ENCODE measurements at places on chromosomes 11 and 22.

DNA sequence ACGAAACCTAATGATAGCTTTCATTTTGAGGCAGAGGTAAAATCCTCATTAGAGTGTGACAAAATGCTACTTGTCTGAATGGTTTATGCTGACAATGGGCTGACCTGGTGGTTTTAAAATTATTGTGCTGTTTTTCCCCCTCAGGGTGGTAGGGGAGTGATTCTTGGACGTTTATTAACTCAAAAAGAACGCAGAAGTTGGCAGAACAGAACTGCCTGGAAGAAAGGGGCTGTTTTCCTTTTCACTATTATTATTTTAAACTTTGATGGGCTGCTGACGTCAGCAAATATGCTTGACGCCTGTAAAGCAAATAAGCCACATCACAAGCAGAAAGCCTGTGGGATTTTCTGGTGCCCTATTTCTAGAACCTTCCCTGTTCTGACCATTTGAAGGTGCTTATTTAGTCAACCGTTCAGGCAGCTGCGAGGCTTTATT, 4.0 kb downstream of the RASSF10 start:
- no peak for DNase-seq

DNA sequence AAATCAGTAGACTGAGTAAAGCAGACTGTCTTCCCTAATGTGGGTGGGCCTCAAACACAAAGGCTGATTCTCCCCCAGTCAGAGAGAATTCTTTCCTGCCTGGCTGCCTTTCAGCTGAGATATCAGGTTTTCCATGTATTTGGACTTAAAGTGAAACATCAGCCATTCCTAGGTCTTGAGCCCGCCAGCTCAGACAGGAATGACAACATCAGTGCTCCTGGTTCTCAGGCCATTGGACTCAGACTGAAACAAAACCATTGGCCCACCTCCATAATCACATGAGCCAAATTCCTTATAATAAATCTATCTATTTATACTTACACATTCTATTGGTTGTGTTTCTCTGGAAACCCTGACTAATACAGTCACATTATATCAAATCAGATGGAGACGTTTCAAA, 56.7 kb upstream of the CLPB start:
- no peak for DNase-seq

- no peak for DNase-seq
Measured at GRCh38 chr22:26045051-26045450, 124.2 kb upstream of the SEZ6L start.

DNA sequence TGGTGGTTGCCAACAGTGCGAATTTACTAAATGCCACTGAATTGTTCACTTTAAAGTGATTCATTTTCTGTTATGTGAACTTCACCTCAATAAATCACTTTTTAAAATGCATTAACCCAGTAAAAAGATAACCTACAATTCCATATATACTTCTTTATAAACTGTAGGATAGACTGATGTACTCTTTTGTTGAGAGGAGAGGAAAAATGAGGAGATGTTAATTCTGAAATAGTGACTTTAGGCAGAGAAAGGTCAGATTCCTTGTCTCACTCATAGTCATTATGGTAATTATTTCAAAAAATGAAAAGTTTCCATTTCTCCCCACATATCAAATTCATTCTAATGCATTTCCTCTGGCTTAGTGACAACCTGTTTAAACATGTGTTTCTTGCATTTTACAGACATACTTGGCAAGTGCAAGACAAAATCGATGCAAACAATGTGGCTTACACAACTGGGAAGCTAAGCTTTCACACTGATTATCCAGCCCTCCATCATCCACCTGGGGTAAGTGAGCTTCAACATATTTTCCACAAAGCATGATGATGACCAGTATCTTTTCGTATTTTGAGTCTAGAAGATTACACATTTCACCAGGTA, 74.5 kb downstream of the BBOX1 start:
- no peak for DNase-seq

- no peak for DNase-seq
Measured at GRCh38 chr11:72305891-72306585, 62.1 kb upstream of the PHOX2A start.

GRCh38 chr11:75394085-75394840, 5.1 kb upstream of the RPS3 start:
- no peak for DNase-seq

- DNase-seq = no peak
Measured at GRCh38 chr22:29503811-29504372, 23.9 kb downstream of the NEFH start.

DNA sequence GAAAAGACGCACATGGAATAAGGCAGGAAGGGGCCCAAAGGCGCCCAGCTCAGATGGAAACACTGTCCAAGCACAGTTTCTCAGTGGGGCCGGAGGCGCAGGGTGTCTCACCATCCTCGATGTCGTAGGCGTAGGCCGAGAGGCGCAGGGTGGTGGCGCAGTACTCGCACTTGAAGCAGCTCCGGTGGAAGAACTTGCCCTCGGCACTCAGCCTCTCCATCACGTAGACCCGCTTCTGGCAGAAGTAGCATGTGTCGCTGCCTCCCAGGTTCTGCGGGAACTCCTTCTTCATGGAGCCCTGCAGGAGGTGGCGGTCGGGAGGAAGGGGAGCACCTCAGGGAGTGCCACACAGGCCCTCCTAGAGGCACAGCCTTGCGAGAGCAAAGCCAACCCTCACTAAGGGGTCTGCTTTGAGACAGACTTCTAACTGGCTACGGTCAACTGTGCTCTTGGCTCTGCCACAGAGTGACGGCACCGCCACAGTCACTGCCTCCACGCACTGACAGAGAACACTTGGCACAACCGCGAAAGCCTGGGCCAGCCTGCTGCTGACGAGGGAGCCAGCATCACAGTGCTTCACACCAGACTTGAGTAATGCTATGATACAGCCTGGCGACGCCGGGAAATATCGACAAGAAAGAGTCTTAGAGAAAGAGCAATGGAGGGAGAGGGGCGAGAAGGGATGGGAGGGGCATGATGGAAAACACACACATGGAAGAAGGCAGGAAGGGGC, 97.6 kb upstream of the BID start:
- DNase-seq = no peak

GRCh38 chr22:27212617-27213177, 555.3 kb downstream of the MIAT start:
- no peak for DNase-seq

DNA sequence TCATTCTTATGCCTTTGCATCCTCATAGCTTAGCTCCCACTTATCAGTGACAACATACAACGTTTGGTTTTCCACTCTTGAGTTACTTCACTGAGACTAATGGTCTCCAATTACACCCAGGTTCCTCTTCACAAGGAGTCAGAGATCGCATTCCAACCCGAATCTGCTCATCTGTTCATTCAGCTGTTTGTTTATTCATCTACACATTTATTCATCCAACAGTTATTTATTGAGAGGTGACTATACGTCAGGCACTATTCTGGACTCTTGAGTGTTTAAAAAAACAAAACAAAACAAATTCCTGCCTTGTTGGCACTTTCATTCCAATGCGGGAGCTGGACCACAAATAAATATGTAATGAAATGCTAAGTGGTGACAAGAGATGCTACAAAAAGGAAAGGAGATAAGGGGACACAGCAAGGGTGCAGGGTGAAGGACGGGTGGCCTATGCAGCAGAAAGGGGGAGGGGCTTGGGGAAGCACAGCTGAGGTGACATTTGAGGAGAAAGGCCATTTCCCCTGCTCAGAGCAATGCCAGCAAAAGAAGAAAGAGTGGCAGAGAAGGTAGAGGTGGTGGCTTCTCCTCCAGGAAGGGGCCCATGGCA, 393.8 kb upstream of the SYN3 start:
- DNase-seq = no peak

DNA sequence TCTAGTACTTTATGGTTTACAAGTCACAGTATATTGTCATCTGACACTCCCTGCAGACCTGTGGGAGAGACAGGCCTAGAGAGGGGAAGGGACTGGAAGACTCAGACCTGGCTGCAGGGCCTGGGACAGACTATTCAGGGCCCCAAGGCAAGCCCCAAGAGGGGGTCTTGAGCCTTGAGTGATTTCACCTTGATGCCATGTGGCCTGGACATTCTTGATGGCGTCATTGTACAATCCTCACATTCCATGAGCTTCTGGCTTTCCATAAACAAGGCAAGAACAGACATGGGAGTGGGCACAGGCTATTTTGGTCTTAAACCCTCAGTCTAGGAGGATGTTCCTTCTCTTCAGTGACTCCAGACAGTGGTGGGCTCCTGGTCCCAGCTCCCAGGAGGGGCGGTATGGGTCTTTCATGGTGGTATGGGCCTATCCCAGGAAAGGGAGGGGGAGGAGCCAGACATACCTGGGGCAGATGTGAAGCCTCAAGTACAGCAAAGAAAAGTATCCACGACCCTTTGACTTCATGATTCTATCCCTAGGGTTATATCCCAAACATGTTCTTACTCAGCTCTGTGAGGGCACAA, 1.8 kb upstream of the TBC1D10A start:
- no peak for DNase-seq

DNA sequence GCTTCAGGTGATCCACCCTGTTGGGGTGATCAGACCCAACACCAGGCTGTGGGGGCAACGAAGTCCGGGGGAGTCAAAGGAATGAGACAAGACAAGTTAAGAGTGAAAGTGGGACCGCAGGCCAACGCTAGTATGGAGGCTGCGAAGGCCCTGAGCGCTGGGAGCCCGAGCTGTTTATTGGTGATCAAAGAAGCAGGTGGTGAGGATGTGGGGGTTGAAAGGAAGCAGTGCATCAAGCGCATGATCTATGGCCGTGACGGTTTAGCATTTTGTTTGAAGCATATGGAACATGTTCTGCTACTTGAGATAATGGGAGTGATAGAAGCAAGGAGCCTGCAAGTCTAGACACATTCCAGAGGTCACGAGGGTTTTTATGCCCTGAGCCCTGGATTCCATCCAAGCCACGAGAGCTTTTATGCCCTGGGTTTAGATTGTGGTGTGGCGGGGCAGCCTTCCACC, 49.5 kb downstream of the MCHR1 start:
- no peak for DNase-seq

GRCh38 chr11:58276151-58276550, 8.1 kb upstream of the OR10W1 start:
- no peak for DNase-seq

GRCh38 chr11:47271961-47272661, 2.2 kb downstream of the MADD start:
- DNase-seq = no peak

DNA sequence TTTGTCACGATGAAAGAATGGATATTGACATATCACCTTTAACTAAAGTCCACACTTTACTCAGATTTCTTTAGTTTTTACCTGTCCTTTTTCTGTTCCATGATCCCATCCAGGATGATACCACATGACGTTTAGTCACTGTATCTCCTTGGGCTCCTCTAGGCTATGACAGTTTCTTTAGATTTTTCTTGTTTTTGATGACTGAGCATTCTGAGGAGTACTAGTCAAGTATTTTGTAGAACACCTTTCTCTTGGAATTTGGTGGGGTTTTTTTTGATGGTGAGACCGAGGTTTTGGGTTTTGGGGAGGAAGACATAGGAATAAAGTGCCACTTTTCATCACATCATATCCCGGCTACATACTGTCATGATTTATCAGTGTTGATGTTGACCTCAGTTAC, 4.0 kb downstream of the LDHAL6A start:
- no peak for DNase-seq
